ENCODE measurements at places on chromosomes 2 and 18. TPM values are rescaled to one million over a fixed set of nuclear protein-coding genes. Genes with fewer than 3 reads are reported as not detected.
A peak's percentile ranks its signal among the peaks of the same experiment; 100 is the strongest.

PLGLB1 gene
- total RNA-seq, result 1.3 TPM

DNAJC5G gene
- total RNA-seq, result not detected

CCDC142 gene
- total RNA-seq, result 8.5 TPM

DNA sequence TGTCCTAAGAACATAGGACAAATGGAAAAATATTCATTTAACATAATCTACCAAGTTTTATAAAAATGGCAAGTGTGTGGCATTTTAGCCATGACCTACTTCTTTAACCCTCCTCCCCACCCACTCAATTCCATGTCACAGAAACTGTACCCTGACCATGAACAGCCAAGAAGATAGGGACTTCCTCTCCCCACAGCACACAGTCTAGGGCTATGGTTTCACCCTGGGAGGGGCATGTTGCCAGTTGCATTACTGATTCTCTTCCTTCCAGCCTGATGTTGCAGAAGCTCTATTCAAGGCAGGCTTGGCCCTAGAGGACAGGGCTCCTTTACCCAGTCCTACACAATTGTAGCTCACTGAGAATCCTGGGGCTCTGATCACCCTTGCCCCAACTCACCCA lies 153.6 kb upstream of the KLF7 start:
- DNase-seq, result no peak

- no peak for DNase-seq
Observed at GRCh38 chr18:12882453-12883371, 1.3 kb downstream of the PTPN2 start.

DNA sequence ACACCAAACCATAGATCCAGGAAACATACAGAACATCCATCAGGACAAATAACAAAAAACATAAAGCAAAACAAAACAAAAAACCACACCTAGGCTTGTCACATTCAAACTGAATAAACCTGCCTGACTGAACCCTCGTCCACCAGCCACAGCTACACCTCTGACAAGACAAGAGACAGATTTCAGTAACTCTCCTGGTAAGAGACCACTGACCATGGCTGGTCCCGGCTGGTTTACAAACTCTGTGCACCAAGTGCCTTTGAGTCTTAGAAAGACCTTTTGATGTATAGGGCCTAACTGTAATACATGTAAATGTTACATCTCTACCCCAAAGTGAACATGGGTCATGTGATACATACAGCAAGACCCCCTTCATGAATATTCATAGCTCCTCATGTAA lies 4.8 kb upstream of the SLC66A2 start:
- no peak for DNase-seq

DNA sequence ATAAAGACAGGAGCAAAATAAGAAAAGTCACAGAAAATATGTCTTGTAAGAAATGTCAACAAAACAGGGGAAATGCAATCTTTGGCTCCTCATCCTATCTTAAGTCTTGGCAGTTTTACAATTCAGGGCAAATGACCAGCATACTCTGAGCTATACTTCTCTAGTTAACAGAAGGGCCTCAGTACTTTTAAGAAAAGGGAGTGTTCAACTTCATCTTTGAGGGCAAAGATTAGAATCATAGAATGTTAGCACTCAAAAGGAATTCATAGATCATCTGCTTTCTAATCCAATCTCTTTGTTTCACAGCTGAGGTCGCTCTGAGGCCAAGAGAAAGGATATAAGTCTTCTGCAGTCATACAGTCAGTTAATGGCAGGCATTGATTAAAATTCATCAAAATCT lies 174.0 kb upstream of the NT5C1B start:
- DNase-seq, result no peak

GRCh38 chr2:111958901-111959300 lies 60.5 kb downstream of the MERTK start:
- DNase-seq, result no peak

- DNase-seq, result no peak
Observed at GRCh38 chr18:41767960-41768359, 187.1 kb upstream of the PIK3C3 start.

- no peak for DNase-seq
Observed at GRCh38 chr2:84223191-84223590, 235.9 kb downstream of the SUCLG1 start.

DNA sequence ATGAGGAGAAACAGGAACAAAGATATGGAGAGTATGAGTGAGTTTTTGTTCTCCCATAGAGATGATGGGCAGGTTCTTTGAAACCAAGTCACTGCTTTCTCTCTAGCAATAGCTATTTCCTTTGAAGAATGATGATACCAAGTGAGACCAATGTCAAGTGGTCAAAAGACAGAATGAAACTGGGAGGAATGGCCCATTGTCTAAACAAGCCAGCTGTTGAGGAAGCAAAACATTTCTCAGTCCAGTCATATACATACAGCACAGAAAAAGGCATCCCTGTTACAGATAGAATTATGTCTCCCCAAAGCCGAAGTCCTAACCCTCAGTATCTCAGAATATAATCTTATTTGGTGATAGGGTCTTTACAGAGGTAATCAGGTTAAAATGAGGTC lies 66.1 kb upstream of the EPC2 start:
- DNase-seq, result no peak

- no peak for DNase-seq
Observed at GRCh38 chr18:57353137-57353939, 981 bp downstream of the ST8SIA3 start.

- DNase-seq, result peak; percentile 37
Observed at GRCh38 chr2:166539340-166540162, 45.5 kb upstream of the SCN7A start.

DNA sequence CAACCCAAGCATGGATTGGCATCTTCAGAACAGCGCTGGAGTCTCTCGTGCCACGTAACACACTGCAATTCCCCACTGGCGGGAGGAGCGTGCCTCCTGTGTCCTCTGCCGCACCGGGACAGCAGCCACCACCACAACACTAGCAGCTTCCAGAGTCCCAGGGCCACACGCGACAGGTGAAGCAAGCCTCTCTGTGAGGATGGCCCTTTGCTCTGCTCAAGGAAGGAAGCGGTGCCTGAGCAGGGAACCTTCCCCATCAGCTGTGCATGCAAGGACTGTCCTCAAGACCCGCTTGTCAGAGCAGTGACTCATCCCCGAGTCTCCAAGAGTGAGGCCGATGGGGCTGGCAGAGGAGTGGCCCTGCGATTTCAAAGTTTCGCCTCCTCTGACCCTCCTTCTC lies 44.0 kb downstream of the TTC32 start:
- DNase-seq, result no peak

- DNase-seq, result no peak
Observed at GRCh38 chr2:170218931-170219330, 41.0 kb downstream of the MYO3B start.

- no peak for DNase-seq
Observed at GRCh38 chr18:35661483-35662146, 80.1 kb downstream of the GALNT1 start.
